ENCODE measurements at places on chromosomes 3 and 15.

- DNase-seq = peak; percentile 55
These were observed 12.4 kb downstream of the EFCC1 start for GRCh38 chr3:129013491-129013891.

DNA sequence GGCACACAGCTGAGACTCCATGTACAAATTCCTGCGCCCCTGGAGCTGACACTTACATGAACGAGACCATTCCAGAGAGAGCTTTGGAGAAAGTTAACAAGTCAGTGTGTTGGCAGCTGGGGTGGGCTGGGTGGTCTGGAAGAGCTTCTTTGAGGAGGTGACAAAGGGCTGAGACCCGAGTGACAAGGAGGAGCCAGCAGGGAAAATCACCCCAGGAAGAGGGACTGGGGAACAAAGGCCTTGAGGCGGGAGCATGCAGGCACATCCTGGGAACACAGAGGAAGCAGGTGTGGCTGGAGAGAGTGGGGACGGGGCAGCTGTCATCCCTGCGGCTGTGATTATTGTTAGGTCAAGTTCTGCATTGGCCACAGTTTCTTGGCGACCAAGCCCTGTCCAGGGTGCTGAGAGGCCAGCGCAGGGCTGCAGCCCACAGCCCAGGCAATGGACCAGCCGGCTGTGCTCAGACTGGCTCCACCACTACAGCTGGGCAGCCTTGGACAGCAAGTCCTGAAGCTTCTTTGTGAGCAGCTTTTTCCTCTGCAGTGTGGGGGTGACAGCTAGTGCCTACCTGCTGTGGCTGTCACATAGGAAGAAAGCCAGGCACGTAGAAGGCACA, 34.2 kb upstream of the PRR23E start:
- DNase-seq = peak; percentile 73

DNA sequence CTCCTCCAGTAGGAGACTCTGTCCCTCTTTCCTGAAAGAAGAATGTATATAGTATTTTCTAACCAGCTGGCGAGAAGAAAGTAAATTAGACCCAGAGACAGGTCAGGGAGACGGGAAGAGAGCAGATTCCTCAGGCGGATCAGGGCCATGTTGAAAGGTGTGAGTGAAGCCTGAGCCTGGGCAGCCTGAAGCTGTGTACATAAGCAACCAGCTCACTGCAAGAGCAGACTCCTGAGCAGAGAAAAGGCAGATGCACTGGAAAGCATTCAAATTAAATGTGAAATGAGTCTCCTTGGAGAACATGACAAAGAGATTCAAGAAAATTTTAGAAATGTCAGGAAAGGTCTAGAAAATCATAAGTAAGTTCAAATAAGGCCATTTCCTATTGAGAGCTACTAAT, 165.8 kb downstream of the GOLIM4 start:
- peak; percentile 15 for DNase-seq

GRCh38 chr3:170862618-170863374, 7.2 kb downstream of the RPL22L1 start:
- DNase-seq = peak; percentile 46

DNA sequence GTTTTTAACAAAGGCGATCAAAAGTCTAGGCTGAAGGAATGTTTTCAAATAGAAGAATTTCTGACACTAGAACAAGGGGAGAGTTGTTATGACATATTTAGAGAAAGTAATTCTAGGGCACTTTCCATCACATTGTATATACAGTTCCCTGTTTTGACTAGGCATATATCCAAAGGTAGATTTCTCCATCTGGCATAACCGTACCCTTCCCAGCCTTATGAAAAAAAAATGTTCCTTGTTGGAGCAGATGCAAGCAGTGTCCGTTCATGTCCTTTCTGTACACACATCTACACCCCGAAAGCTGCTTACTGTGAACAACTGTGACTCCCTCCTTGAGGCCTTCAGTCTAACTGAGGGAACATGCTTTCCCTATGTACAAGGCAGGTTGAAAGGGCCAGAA, 271.7 kb upstream of the GBE1 start:
- DNase-seq = no peak

- DNase-seq = no peak
These were observed 21.5 kb downstream of the ALCAM start for GRCh38 chr3:105388176-105388575.

DNA sequence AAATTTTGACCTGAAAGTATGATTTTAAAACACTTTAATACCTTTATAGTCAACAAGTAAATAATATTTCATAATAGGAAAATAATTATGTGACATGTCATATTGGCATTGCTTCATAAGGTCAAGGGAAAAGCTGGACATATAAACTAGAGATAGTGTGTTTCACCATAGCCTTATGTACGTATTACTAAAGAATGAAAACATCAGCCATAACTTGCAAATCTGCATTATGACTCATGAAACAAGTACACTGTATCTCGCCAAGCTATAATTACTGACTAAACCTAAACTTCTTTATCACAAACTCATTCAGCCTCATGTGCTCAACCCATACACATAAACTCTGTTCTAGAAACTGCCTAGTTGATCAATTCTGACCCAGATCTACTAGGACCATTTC, 950.1 kb downstream of the FHIT start:
- DNase-seq = no peak

DNA sequence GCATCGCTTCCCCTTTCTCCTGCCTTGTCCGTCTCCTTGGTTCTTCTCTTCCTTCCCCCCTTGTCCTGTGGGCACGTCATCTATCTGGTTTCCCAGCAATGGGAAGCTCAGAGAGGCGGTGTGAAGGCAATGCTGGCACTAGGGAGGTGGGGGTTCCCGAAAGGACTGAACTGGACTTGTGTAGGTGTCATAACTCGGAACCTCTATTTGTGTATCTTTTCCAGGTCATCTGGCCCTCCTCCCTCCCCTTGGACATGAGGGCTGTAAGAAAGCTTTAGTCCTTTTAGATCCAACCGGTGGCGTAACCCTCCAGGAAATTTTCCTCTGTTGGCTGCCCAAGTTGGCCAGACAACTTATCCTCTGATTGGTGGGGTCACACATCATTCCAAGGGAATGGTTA, 231.5 kb upstream of the TLE3 start:
- no peak for DNase-seq

DNA sequence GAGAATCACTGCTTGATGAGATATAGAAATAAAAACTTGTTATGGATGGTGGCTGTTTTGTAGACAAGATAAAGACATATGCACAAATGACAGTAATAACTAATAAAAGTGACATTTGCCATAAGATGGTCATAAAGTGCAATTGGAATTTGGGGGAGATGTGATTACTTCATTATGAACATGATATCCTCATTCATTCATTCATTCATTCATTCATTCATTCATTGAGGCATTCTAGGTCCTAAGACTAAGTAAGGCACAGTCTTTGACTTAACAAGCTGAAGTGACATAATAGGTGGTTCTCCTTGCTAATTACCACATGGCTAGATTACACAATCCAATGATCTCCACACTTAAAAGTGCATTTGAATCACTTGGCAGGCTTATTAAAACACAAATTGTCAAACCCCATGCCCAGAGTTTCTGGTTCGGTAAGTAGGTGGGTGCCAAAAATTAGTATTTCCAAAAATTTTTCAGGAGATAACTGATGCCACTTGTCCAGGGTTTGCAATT, 18.9 kb downstream of the RAP2B start:
- DNase-seq = no peak

DNA sequence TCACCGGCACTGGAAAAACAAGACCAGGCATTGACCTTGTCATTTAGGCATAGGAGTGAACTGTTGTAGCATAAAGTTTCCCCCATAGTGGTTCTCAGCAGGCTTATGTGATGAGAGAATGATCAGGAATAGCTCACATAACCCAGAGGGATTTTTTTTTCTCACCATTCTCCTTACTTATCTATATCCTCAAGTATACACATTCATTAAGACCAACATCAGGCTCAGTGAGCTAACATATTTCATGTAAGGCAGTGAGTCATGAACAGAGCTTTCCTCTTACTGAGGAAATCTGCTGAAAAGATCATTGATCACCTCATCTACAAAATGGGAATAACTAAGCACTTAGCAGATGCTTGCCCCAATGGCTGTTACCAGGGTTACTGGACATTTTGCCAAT, 396.6 kb upstream of the TMCO5A start:
- no peak for DNase-seq

- DNase-seq = no peak
These were observed 36.5 kb downstream of the SH3GL3 start for GRCh38 chr15:83483612-83484011.

DNA sequence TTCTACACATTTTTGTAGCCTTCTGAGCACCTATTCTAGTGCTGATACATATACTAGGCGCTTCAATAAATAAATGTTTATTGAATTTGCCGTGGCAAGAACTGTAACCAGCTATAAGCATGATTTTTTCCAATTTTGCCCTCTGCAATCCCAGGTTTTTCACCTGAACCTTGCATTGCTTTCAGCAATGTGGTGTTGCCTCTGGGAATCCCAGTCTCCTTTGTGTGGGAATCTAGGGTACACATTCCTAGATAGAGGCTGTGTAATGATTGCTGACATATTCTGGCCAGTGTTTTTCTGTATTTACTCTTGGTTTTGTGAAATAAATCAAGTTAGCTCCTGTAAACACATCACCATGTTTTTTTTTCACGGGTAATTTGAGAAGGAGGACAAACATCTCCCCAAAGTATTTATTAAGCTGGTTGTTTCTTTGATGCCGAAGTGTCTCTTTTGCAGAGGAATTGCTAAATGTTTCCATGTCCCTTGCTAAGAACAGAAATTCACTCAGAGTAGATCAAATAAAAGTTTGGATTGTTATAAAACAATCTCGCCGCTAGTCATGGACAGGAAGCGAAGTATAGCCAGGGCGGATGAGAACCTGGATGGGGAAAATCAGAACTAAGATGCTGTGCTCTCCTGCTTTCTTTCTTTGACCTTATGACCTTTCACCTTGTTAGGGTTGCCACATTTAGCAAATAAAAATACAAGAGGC, 1.2 kb downstream of the CFAP91 start:
- DNase-seq = no peak

GRCh38 chr3:197407053-197407452, 108.6 kb upstream of the DLG1 start:
- DNase-seq = no peak

DNA sequence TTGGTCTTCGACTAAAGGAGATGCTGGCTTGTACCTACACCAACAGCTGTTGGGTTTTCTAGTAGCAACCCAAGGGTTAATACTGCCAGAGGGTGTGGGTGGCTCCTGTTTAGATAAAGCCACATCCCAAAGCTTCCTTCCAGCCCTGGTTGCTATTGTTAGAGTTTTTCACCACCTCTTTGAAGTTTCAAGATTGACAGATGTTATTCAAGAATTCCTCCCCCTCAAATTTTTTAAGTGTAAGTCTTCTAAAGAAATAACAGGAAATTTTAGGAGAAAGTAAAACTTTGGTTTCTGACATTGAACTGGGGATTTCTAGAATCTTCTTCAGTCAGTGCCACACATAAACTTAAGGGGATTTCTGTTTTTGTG, 60.9 kb downstream of the TGFBR2 start:
- DNase-seq = peak; percentile 89

DNA sequence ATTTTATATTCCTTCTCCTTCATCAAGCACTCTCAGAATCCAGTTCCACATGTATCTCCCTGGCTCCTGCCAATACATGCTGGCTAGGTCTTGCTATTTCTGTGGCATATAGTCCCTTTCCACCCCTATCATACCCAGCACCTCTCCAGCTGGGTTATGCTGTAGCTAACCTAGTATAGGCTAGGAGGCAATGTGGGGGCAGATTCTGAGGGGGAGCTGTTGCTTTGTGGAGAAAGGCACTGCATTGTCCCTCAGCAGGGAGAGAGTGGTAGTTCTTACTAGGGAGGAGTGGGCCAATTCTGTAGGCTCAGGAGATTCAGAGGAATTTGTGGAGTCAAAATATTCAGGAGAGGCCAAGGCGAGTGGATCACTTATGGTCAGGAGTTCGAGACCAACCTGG, 39.4 kb upstream of the UBL7 start:
- peak; percentile 35 for DNase-seq

DNA sequence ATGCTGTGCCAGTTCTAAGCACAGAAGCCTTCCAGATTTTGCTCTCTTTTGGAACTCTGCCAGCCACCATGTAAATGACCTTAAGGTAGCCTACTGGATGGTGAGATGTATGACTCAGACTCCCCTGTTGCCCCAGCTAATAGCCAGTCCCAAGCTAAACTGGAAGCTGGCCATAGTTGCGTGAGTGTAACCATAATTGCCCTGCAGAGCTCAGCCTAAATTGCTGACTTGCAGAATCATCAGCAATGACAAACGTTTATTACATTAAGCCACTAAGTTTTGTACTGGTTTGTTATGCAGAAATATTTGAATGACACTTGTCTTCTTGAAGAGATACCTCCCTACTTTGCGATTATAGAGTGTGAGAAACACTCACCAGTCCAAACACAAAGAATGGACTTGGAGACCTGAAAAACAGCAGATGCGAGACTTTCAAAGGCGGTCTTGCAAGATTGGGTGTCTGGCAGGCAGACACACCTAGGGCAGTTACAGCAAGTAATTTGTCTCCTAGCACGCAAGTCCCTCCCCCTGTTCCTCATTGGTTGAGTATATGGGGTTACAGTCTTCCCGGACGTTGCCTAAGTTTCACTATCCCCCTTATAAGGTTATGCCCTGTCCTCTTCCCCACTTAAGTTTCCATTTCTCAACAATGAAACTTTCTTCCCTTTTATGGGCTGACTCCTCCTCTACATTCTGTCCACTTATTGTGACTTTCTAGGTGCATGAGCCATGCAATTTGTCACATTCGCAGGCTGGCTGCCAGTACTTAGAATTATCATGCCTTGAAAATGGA, 83.6 kb upstream of the XCR1 start:
- DNase-seq = peak; percentile 19

- no peak for DNase-seq
These were observed 38.6 kb downstream of the CCDC80 start for GRCh38 chr3:112602217-112602838.

- DNase-seq = no peak
These were observed 37.7 kb downstream of the ABHD17C start for GRCh38 chr15:80732818-80733217.

DNA sequence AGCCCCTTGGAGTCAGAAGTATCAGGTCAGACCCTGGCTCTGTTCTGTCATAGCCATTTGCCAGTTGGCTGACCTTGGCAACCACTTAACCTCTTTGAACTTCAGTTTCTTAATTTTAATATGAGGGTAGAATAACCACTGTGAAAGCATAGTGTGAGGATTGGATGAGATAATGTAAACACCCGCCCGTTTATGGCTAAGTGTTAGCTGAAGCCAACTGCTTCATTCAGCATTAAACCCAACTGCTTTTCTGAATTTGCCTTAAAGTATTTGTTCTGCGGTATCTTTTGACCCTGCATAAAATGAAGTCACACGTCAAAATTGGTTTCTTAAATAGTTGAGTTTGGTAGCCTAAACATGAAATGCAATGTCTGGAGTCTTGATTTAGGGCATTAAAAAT, 121.5 kb upstream of the ABHD17C start:
- DNase-seq = no peak

GRCh38 chr3:148202386-148202785, 495.3 kb upstream of the AGTR1 start:
- no peak for DNase-seq

DNA sequence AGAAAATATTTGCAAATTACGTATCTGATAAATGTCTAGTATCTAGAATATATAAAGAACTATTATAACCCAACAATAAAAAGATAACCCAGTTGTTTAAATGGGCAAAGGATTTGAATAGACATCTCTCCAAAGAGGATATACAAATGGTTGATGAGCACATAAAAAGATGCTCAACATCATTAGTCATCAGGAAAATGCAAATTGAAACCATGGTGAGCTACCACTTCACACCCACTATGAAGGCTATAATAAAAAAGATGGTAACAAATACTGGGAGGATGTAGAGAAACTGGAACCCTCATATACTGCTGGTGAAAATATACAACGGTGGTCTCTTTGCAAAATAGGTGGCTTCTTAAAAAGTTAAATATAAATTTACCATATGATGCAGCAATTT, 28.0 kb downstream of the RAD51 start:
- DNase-seq = no peak

All from GM23338 (cell line).